CD4-positive, alpha-beta T cell (primary cell): ENCODE measurements at places on chromosomes 2 and 18. TPM values are rescaled to one million over a fixed set of nuclear protein-coding genes. Genes with fewer than 3 reads are reported as not detected.

ARHGAP15 gene
- 165 TPM for total RNA-seq

- H3K27ac ChIP-seq: no peak overlapping the region
- no peak for DNase-seq
- H3K27me3 ChIP-seq: no peaks in the 10 kb centered on the region
Measured at GRCh38 chr2:1645761-1646476, 98.4 kb downstream of the PXDN start.

CTNNA2 gene
- not detected for total RNA-seq

DNA sequence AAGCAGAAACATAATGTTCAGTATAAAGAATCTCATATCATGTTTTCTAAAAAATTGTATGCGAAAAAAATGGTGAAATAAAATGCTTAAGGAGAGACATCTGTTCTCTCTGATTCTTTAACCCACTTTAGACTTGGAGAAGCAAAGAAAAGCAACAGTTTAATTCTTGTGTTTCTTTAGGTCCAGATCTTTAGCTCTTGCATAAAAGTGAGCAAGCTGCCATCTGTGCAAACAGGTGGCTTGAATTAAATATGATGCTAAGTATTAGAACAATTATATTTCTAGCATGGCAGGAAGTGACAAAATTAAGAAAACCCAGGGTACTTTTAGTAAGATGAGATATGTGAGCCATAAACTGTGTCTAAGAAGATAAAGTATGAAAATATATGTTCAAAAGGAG lies 1038.3 kb downstream of the DPP10 start:
- H3K36me3 ChIP-seq: no peaks in the 10 kb centered on the region
- H3K27ac ChIP-seq: no peak overlapping the region
- DNase-seq: no peak
- H3K4me3 ChIP-seq: no peak overlapping the region
- H3K4me1 ChIP-seq: no peaks in the 10 kb centered on the region

HOXD12 gene
- total RNA-seq: not detected

GRCh38 chr2:236551471-236552211 lies 18.0 kb upstream of the ACKR3 start:
- no peak overlapping the region for H3K4me3 ChIP-seq
- H3K27me3 ChIP-seq: no peaks in the 10 kb centered on the region
- H3K4me1 ChIP-seq: peaks cover 85% of the 10 kb centered on the region

CAD gene
- 20.0 TPM for total RNA-seq

- no peaks in the 10 kb centered on the region for H3K27me3 ChIP-seq
- peaks cover 24% of the 10 kb centered on the region for H3K4me1 ChIP-seq
- no peak for DNase-seq
- no peaks in the 10 kb centered on the region for H3K36me3 ChIP-seq
- no peak overlapping the region for H3K4me3 ChIP-seq
Measured at GRCh38 chr18:48162956-48163737, 232.7 kb upstream of the SMAD2 start.

DNA sequence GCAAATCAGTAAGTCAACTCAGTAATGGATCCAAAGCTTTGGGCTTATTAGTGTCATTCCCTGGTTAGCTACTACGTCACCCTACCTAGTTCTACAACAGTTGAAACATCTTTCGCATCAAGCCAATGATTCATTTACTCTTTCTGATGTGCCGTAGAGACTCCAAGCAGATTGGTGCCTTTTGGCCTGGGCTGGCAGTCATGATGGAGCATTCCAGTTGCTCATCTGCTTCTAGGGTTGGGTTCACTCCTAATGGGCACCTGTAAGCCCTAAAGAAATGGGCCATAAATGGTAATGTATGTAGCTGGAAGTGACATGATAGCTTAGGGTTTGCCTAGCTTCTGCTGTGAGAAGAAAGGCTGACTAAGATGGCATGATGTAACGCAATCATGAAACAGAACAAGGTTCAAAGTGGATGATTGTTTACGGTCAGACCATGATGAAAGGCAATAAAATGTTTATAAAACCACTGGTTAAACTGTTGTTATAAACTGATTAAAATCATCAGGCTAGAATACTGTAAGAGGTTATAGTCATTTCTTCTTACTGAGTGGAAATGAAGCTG lies 20.4 kb upstream of the CCL20 start:
- H3K27me3 ChIP-seq: no peaks in the 10 kb centered on the region
- H3K27ac ChIP-seq: no peak overlapping the region
- no peaks in the 10 kb centered on the region for H3K4me1 ChIP-seq
- H3K4me3 ChIP-seq: no peak overlapping the region
- no peaks in the 10 kb centered on the region for H3K36me3 ChIP-seq

DNA sequence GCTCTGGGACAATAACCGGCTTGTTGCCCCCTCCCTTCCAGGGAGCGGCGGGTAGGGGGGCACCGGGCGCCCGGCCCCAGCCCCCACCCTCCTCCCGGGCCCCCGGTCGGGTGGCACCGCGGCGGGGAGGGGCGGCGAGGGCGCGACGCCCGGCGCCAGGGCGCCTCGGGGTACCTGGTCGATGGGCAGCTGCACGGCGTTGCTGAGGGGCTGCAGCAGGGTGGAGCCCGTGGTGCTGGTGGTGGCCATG lies 193 bp downstream of the MBOAT2 start:
- no peak for DNase-seq
- no peaks in the 10 kb centered on the region for H3K36me3 ChIP-seq
- peak overlapping the region; percentile 44 for H3K4me3 ChIP-seq

DNA sequence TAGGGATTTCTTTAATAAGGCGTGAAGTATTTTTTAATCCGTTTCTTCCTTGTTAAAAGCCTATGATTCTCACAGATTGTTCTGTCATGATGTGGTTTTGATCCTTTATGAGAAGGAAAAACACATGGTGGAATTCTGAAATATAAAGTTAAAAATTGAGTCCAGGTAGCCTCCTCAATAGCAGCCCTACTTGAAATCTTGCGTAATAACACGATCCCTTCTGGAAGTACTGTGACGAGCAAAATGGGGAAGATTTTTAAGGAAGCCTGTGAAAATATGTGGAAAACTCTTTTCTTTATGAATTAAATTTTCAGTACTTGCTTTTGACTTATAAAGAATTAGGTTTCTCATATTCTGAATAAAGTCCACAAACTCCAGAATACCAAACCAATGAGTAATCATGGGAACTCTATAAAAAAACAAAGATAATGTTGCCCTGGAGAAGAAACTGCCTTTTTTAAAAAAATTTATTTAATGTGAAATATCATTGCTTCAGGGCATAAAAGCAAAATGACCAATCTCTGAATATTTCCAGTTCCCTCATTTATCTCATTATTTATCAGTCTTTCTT lies 476.4 kb upstream of the ZEB2 start:
- H3K4me1 ChIP-seq: no peaks in the 10 kb centered on the region
- H3K27me3 ChIP-seq: no peaks in the 10 kb centered on the region
- H3K4me3 ChIP-seq: no peak overlapping the region

GRCh38 chr18:54223568-54224241 lies 764 bp downstream of the MBD2 start:
- no peaks in the 10 kb centered on the region for H3K36me3 ChIP-seq
- peaks cover 33% of the 10 kb centered on the region for H3K4me1 ChIP-seq
- peak; percentile 6 for DNase-seq
- no peaks in the 10 kb centered on the region for H3K27me3 ChIP-seq
- peak overlapping the region; percentile 57 for H3K4me3 ChIP-seq

ANKRD62 gene
- total RNA-seq: not detected

- no peak overlapping the region for H3K4me3 ChIP-seq
- no peaks in the 10 kb centered on the region for H3K36me3 ChIP-seq
- no peak overlapping the region for H3K27ac ChIP-seq
- peaks cover 11% of the 10 kb centered on the region for H3K4me1 ChIP-seq
- DNase-seq: peak; percentile 21
Measured at GRCh38 chr2:37568565-37568964, 102.9 kb downstream of the CDC42EP3 start.

RESP18 gene
- not detected for total RNA-seq

ITPRIPL1 gene
- total RNA-seq: 5.1 TPM

GRHL1 gene
- total RNA-seq: 0.28 TPM

PTPRN gene
- total RNA-seq: not detected
